Activated CD4-positive, alpha-beta T cell treated with anti-CD3 and anti-CD28 coated beads, Interleukin-2, amount 50 U/mL, for 48 hours (primary cell): ENCODE measurements at places on chromosomes 7 and 10.

DNA sequence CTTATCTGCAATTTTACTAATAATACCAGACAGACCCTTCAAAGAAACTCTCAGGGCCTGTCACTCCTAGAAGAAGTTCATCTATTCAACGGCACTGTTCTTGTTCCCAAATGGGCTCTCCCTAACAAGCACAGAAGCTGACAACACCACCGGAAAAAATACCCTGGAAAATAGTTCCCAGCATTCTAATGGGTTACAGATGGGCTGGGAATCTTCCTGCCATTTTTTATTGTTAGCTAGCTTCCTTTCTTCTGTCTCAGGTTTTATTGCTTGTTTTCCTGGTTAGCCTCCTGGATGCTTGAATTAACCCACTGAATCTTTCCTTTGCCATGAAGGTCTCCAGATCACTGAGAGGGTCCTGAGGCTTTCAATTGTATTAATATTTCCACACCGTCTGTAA, 689.8 kb upstream of the NRP1 start:
- no peak for DNase-seq

DNA sequence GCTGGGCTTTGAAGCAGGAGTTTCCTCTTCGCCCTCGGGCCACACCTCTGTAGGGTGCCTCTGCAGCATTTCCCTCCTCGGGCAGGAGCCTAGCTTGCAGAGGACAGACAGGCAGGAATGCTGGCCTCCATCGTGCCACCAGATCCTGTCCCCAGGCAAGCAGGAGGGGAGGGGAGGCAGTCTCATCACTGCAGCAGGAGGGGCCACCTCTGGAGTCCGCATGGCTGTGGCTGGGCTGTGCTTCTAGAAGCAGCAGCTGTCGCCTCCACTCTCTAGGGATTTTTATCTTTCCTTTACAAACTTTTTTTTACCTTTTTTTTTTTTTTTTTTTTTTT, 181.4 kb downstream of the CUX1 start:
- no peak for DNase-seq

DNA sequence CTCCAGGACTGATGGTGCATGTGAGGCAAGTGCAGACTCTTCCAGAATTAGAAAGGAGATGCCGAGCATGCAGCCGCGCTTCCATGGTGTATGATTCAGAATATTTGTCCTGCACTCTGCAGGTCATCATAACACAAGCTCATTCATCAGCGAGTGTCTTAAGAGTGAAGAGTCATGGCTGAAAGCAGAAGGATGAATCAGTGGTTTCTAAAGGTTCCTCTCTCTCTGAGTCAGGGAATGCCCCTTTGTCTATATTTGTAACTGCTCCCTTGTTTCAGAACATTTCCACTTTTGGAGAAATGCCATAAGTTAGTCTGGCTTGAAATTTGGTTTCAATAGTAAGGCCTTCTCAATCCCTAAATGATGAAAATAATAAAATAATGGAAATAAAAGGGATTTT, 52.3 kb downstream of the HECW1 start:
- DNase-seq = no peak

DNA sequence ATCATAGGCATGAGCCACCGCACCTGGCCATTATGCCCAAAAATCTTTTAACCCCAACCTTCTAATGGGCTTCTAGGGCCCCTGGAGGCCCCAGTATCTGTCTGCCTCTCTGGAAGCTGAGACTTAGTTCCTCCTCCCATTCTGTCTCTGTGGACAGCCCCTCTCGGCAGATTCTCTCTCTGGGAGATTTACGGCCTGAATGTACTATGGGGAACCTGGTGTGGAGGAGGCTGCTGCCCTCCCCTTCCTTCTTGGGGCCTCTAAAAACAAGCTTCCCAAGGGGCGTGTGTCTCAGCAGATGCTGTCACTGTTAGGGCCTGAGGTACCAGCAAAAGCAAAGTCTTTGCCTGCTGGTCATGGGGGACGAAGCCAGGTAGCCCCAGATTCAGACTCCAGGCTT, 35.8 kb upstream of the PRKAR1B start:
- DNase-seq = no peak

GRCh38 chr7:16587790-16588189, 57.8 kb downstream of the ANKMY2 start:
- no peak for DNase-seq

DNA sequence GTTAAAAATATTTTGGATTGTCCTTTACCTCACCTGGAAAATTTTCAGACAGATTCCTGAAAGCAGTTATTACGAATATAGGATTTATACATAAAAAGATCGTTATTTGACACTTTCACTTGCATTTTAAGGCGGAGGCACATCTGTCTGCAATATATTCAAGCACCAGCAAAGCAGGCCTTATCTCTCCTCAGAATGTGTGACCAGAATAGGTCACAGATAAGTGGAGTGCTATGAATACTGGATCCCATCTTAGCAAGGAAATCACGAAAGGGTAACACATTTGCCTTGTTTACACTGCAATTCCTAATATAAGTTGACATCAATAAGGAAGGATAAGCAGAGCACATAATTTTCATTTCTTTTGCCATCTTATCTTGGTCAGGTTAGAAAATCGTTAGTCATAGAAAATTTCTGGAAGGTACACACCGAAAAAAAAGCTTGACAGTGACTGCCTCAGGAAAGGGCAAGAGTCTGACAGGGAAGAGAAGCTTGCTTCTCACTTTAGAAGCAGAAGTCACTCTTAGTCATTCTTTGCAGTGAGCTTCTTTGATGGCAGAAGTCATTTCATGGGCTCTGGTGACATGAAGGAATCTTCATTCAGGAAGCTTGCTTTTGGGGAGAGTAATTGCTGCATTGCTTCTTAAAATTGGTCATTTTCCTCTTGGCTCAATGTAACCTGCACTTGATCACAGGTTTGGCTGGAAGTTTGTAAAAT, 98.1 kb upstream of the STK17A start:
- DNase-seq = no peak

- no peak for DNase-seq
Measured at GRCh38 chr7:51633596-51633995, 317.0 kb upstream of the COBL start.

DNA sequence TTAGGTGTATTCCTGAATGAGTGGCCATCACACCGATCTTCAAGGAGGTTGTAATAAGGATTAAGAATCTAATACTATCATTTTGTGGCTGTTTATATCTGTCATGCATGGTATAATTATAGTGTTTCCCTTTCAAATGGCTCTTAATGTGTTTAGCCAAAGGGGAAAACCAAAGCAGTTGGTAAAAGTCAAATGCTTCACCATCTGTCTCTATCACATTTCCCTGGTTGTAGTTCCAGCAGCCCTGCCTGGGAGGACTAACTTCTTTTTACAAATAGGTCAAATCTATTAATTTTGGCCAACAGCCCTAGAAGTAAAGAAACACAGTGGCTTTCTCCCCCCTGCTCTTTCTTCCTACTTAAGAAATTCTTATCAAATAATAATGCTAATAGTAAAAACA, 56.7 kb downstream of the ZNF365 start:
- DNase-seq = no peak

- no peak for DNase-seq
Measured at GRCh38 chr10:86970982-86971231, 2.6 kb downstream of the ADIRF start.

- no peak for DNase-seq
Measured at GRCh38 chr10:25828475-25828874, 105.6 kb upstream of the MYO3A start.

- DNase-seq = no peak
Measured at GRCh38 chr10:104337521-104337984, 712 bp downstream of the ITPRIP start.

GRCh38 chr7:137953665-137954470, 48.0 kb downstream of the CREB3L2 start:
- no peak for DNase-seq

- no peak for DNase-seq
Measured at GRCh38 chr7:114302858-114303257, 111.8 kb upstream of the FOXP2 start.

- no peak for DNase-seq
Measured at GRCh38 chr7:29606287-29606721, 42.7 kb downstream of the PRR15 start.

GRCh38 chr10:7193369-7193768, 217.5 kb downstream of the SFMBT2 start:
- peak; percentile 43 for DNase-seq

- DNase-seq = no peak
Measured at GRCh38 chr7:10122551-10123100, 851.0 kb upstream of the PHF14 start.

DNA sequence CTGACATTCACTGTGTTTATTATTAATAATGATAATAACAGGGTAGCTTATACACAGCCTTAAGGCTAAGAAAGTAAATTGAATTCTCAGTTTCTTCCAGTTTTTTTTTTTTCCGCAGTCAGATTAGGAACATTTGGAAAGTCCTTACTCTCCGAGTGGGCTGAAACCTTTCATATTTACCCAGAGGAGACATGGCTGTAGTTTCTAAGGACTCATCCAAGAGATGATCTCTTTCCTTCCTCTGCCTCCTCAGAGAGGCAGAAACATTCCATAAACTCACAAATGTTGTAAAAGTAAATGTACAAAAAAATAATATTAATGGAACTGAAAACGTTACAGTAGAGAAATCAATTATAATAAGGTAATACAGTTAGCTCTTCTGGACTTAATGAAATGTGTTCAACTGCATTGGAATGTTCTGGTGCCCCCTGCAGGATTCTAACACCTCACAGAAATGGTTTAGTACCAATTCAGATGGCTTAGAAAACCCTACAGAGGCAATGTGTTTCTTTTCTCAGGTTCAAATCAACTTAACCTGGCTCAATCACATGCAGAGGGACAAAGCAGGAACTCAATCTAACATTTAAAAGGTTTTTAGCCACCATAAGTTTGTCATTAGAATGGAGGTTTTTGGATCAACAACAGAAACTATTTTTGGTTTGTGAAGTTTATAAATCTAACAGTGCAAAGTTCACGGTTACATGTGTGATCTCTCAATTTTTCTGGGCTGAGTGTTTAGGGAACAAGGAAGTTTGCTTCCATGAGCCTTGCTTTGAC, 71.7 kb downstream of the ICA1 start:
- peak; percentile 44 for DNase-seq

DNA sequence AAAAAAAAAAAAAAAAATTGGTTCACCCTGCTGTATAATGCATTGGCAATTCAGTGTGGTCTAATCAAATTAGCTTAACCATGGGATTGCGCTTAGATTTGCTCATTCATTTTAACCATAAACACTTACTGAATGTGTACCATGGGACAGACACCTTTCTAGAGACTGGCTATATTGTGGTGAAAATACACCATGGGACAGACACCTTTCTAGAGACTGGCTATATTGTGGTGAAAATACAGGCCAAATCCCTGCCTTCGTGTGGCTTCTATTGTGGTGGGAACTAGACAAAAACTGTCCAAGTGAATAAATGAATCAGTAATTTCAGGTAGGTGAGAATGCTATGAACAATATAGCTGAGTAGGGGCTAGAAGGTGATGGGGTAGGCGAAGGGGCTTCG, 10.2 kb upstream of the REPIN1 start:
- no peak for DNase-seq

DNA sequence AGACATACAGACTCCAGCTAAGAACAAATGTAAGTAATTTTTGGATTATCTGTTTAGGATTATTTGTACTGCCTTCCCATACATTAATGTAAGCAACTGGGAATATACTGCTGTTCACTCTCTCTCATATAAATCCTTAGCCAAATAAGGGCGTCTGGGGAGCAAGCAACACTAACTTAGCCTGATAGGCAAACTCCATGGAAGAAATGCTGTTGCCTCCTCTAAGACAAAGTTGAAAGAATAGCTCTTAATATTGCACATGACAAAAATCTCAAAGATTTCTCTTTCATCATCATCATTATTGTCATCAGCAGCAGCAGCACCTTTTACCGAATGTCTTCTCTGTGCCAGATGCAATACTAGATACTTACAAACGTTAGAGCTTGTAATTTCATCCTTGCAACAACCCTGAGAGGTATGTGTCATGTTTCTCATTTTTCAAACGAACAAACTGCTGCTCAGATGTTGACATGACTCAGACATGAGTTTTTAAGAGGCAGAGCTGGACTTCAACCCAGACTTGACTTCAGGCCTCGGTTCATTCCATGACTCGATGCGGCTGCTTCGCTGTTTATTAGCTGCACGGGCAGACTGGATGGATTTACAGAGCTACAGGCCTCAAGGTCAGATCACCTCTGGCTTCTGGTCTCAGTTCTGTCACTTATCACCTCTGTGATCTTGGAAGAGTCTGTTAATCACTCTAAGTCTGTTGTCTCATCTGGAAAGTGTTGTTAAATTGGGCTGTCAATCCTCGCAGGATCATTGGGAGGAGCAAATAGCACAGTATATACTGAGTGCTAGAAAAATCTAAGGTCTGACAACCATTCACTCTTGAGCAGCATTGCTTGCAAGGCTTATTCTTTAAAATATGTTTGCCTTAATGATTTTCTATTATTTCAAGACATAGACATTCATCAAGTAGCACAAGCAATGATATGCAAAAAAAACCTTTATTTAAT, 126.3 kb upstream of the CELF2 start:
- no peak for DNase-seq

- no peak for DNase-seq
Measured at GRCh38 chr7:41255716-41256115, 447.2 kb downstream of the INHBA start.

DNA sequence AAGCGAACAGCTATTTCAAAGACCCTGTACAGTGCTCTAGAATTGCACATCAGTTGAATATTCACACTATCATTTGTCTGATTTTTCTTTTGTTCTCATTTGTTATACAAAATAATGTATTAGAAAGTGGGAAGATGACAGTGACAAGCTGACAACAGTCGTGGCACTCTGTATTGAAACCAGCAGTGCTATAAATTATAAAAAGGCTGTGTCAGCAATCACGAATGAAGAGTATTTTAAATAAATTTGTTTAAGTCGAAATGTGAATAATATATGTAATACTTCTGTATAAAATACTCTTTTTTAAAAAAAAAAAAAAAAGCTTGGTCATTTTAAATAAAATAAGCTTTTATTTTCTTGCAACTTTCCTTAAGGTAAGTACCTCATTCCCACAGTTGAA, 122.6 kb downstream of the VPS50 start:
- no peak for DNase-seq

GRCh38 chr10:44569193-44570091, 184.5 kb upstream of the CXCL12 start:
- no peak for DNase-seq

DNA sequence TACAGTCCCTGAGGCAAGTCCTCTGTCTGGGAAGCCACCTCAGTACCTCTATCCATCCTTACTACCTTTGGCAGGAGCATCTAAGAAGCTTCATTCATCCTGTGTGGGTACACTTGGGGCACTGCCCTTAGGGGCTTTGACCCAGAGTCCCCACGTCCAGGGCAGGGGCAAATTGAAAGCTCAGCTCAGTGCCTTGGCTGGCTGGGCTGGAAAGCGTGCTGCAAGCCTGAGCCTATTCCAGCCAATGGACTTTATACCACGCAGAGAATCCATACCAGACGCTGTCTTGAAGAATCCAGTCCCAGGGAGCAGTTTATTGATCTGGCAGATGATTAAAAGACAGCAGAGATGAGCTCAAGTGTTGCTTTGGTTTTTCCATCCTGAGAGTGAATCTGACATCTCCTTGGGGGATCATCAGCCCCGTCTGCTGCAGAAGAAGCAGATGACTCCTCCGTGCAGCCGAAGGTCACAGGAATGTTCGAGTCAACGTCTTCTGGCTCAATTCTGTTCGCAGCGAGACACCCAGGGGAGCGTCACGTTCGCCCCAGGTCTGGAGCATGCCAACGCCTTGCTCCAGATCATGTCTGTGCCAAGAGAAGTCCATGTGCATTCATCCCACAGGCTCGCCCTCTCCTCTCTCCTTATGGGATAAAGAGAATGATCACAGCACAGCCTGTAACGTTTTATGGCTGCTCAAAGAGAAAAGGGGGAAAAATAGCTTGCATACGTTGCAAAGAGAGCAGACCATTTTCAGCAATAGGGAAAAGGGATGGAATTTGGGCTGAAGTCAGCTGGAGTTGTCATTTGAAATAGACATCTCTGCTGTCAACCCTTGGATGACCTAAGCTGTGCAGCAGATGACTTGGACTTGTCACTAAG, 35.8 kb upstream of the LYZL1 start:
- no peak for DNase-seq
